Psoas muscle (tissue), 8 donors: ENCODE measurements at places on chromosomes 7 and 10. TPM values are rescaled to one million over a fixed set of nuclear protein-coding genes. Genes with fewer than 3 reads are reported as not detected.

The TSPAN12 gene
- total RNA-seq = 2.3 TPM

The CD36 gene
- 305 TPM for total RNA-seq

The TDRD1 gene
- total RNA-seq = 0.20 TPM

The CALHM3 gene
- not detected for total RNA-seq

The OR6V1 gene
- total RNA-seq = not detected

The FAM180A gene
- total RNA-seq = not detected

The ODAD2 gene
- total RNA-seq = 0.08 TPM

The NDUFA5 gene
- 139 TPM for total RNA-seq

The DLX5 gene
- not detected for total RNA-seq

The GCK gene
- not detected for total RNA-seq

The AKR1C3 gene
- 32.2 TPM for total RNA-seq

GRCh38 chr7:134547397-134548054, 1.4 kb upstream of the AKR1B15 start:
- no peaks in the 10 kb centered on the region for H3K27me3 ChIP-seq
- DNase-seq = peak; percentile 88
- peak overlapping the region; percentile 91 for H3K27ac ChIP-seq
- no peaks in the 10 kb centered on the region for H3K36me3 ChIP-seq

GRCh38 chr7:867001-867405, 9.4 kb upstream of the GET4 start:
- DNase-seq = peak; percentile 76
- peaks cover 89% of the 10 kb centered on the region for H3K36me3 ChIP-seq
- peak overlapping the region; percentile 74 for H3K27ac ChIP-seq
- peaks cover 15% of the 10 kb centered on the region for H3K4me1 ChIP-seq
- no peaks in the 10 kb centered on the region for H3K27me3 ChIP-seq

GRCh38 chr7:44222776-44223261, 22.0 kb downstream of the YKT6 start:
- peaks cover 1% of the 10 kb centered on the region for H3K27me3 ChIP-seq
- H3K27ac ChIP-seq = no peak overlapping the region
- no peaks in the 10 kb centered on the region for H3K36me3 ChIP-seq
- peak; percentile 9 for DNase-seq
- H3K4me3 ChIP-seq = no peak overlapping the region
- H3K4me1 ChIP-seq = peaks cover 11% of the 10 kb centered on the region

- no peak overlapping the region for H3K27ac ChIP-seq
- H3K4me3 ChIP-seq = no peak overlapping the region
- no peak for DNase-seq
- no peaks in the 10 kb centered on the region for H3K4me1 ChIP-seq
- H3K27me3 ChIP-seq = no peaks in the 10 kb centered on the region
Observed at GRCh38 chr10:80372675-80373074, 16.1 kb downstream of the DYDC2 start.

- H3K4me1 ChIP-seq = no peaks in the 10 kb centered on the region
- DNase-seq = no peak
- H3K36me3 ChIP-seq = no peaks in the 10 kb centered on the region
Observed at GRCh38 chr10:21424459-21424861, 101.0 kb downstream of the SKIDA1 start.

- no peak overlapping the region for H3K4me3 ChIP-seq
- DNase-seq = no peak
- H3K27me3 ChIP-seq = no peaks in the 10 kb centered on the region
- H3K4me1 ChIP-seq = peaks cover 18% of the 10 kb centered on the region
Observed at GRCh38 chr7:130377178-130377577, 3.1 kb upstream of the CPA1 start.

DNA sequence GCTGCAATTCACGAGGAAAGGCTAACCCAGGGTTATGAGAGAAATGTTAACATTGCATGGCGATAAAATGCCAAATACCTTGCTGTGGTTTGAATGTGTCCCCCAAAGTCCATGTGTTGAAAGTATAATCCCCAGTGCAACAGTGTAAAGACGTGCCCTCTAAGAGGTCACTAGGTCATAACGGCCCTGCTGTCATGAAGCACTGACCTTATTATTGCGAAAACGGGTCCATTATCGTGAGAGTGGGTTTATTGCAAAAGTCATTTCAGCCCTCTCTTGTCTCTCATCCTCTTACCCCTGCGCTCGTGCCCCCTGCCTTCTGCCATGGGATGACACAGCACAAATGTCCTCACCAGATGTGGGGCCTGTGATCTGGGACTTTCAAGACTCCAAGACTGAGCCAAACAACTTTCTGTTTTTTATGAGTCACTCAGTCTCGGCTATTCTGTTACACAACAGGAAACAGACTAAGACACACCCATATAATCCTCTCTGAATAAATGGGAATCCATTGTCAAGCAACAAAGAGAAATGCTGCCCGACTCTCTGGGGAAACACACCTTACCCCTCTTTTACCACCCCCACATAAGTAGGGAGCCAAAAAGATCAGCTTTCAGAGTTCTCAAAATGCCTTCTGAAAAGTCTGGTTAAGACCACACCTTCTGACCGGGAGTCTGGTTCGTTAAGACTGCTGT, 73.1 kb upstream of the UCN3 start:
- peak; percentile 76 for DNase-seq
- no peaks in the 10 kb centered on the region for H3K27me3 ChIP-seq
- H3K36me3 ChIP-seq = no peaks in the 10 kb centered on the region
- H3K4me3 ChIP-seq = peak overlapping the region; percentile 25

DNA sequence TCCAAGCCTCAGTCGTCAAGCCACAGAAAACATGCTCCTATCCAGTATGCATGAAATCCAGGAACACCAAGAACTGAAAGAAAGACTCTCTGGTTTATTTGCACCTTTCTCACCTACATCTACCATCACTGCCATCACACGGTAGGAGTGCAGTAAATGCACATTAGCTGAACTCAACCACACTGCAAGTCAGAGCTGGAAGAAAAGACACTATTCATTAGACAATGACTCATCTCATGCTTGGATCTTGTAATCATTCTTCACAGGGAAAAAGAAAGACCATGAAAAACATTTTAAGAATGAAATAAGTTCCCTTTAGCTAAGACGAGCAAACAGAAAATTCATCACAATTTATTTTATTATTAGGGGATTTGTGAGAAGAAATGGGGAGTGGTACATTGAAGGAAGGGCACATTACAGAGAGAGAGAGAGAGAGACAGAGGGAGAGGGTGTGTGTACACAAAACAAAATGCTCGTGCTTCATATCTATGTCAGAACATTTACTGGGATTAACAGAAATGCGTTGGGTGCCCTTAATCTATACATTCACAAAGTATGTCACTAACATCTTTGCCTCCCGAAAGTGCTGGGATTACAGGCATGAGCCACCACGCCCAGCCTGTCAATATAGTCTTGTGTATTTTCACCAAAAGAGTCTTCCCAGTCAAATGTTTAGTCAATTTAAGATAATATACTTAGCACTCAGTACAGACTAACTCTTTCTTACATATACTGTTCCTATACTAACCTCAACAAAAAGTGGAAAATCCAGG, 324.9 kb downstream of the PARD3 start:
- DNase-seq = no peak
- peaks cover 6% of the 10 kb centered on the region for H3K4me1 ChIP-seq
- no peaks in the 10 kb centered on the region for H3K27me3 ChIP-seq
- no peaks in the 10 kb centered on the region for H3K36me3 ChIP-seq
- H3K4me3 ChIP-seq = no peak overlapping the region

- no peaks in the 10 kb centered on the region for H3K36me3 ChIP-seq
Observed at GRCh38 chr7:45147858-45148652, 9.5 kb upstream of the RAMP3 start.

DNA sequence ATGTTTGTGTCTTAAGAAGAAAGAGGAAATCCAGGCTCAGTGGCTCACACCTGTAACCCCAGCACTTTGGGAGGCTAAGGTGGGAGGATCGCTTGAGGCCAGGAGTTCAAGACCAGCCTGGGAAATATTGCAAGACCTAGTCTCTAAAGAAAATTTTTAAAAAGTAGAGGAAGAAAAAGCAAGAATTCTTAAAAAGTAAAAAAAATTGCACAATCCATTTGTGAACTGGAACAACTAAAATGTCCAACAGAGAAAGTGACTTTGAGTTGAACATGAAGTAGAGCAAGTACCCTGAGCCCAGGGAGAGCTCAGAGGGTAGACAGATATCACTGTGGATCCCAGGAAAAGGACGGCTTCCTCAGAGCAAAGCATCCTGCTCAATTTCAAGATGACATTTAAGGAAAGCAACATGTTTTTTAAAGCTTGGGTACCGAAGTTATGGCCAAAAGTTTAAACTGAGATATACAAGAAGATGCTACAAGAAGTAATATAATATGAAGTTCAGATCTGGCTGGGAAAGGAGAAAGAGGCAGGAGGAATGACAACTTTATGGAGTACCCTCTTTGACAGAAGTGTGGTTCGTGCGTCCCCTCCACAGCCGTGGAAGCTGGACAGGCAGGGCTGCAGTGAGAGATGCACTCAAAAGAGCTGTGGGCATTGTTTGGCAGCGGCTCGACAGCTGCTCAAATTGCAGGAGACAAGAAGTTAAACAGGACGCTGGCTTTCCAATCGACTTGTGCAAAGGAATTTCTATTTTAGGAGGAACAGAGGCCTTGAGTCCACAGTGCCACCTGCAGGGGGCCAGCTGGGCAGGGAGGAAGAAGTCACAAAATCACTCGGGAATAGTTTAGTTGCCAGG, 201.3 kb downstream of the JCAD start:
- H3K4me3 ChIP-seq = peak overlapping the region; percentile 22
- no peaks in the 10 kb centered on the region for H3K36me3 ChIP-seq
- peak; percentile 86 for DNase-seq
- H3K4me1 ChIP-seq = peaks cover 50% of the 10 kb centered on the region
- no peaks in the 10 kb centered on the region for H3K27me3 ChIP-seq
- peak overlapping the region; percentile 84 for H3K27ac ChIP-seq

- H3K36me3 ChIP-seq = no peaks in the 10 kb centered on the region
- H3K4me3 ChIP-seq = no peak overlapping the region
- peaks cover 18% of the 10 kb centered on the region for H3K4me1 ChIP-seq
- no peak for DNase-seq
Observed at GRCh38 chr10:22621726-22622125, 92.7 kb downstream of the PIP4K2A start.

DNA sequence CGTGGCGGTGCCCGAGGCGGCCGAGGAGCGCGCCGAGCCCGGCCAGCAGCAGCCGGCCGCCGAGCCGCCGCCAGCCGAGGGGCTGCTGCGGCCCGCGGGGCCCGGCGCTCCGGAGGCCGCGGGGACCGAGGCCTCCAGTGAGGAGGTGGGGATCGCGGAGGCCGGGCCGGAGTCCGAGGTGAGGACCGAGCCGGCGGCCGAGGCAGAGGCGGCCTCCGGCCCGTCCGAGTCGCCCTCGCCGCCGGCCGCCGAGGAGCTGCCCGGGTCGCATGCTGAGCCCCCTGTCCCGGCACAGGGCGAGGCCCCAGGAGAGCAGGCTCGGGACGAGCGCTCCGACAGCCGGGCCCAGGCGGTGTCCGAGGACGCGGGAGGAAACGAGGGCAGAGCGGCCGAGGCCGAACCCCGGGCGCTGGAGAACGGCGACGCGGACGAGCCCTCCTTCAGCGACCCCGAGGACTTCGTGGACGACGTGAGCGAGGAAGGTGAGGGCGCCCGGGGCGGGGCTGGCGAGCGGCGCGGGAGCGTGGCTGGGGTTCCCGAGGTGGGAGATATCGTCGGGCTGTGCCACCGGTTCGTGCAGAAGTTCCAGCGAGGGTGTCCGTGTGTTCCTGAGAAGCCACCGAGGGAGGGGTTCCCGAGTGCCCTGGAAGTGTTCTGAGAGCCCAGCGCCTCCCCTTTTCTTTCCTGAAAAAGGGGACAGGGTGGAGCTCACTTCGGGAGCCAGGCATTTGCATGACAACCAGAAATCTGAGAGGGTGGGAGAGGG, 495 bp downstream of the EIF3B start:
- peak overlapping the region; percentile 98 for H3K4me3 ChIP-seq
- H3K27me3 ChIP-seq = no peaks in the 10 kb centered on the region
- H3K4me1 ChIP-seq = peaks cover 41% of the 10 kb centered on the region
- H3K36me3 ChIP-seq = peaks cover 36% of the 10 kb centered on the region
- peak; percentile 30 for DNase-seq
- H3K27ac ChIP-seq = peak overlapping the region; percentile 100

- H3K4me3 ChIP-seq = peak overlapping the region; percentile 35
- no peak for DNase-seq
- H3K27ac ChIP-seq = no peak overlapping the region
- H3K36me3 ChIP-seq = no peaks in the 10 kb centered on the region
Observed at GRCh38 chr7:143003393-143004051, 23.4 kb downstream of the OR9A2 start.

- H3K27me3 ChIP-seq = no peaks in the 10 kb centered on the region
- H3K4me3 ChIP-seq = no peak overlapping the region
- H3K4me1 ChIP-seq = no peaks in the 10 kb centered on the region
Observed at GRCh38 chr10:76681153-76681552, 956.5 kb downstream of the KCNMA1 start.

GRCh38 chr10:3812141-3812540, 27.1 kb upstream of the KLF6 start:
- no peaks in the 10 kb centered on the region for H3K36me3 ChIP-seq
- H3K27me3 ChIP-seq = no peaks in the 10 kb centered on the region
- no peak for DNase-seq
- peaks cover 38% of the 10 kb centered on the region for H3K4me1 ChIP-seq

- H3K4me3 ChIP-seq = peak overlapping the region; percentile 54
- H3K4me1 ChIP-seq = peaks cover 7% of the 10 kb centered on the region
- H3K27me3 ChIP-seq = peaks cover 4% of the 10 kb centered on the region
- no peak overlapping the region for H3K27ac ChIP-seq
- DNase-seq = no peak
- no peaks in the 10 kb centered on the region for H3K36me3 ChIP-seq
Observed at GRCh38 chr10:121597504-121598262, 561 bp downstream of the FGFR2 start.

DNA sequence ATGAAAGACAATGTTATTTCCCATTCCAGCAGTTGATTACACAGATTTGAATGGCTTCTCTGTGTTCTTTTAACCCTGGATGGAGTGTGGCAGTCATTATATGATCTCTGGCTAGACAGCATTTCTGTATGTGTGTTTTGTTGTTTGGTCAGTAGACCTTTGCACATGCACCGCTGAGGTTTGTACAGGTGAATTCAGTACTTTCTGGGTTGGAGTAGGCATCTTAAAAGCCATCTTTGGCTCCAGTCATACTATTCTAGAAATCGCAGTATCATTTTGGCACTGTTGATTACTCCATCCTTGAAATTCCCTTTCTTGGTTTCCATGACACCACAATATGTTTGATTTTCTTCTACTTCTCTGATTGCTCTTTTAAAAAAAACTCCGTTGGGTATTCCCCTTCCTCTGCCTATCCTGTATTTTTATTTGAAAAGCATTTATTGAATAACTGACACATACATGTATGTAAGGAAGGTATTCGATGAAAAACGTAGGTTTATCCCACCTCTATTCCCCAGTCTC, 29.9 kb downstream of the TAS2R41 start:
- no peak overlapping the region for H3K27ac ChIP-seq
- H3K4me1 ChIP-seq = no peaks in the 10 kb centered on the region
- no peak for DNase-seq
- H3K4me3 ChIP-seq = no peak overlapping the region

GRCh38 chr10:74598891-74599566, 227.4 kb upstream of the KAT6B start:
- no peaks in the 10 kb centered on the region for H3K4me1 ChIP-seq
- no peaks in the 10 kb centered on the region for H3K36me3 ChIP-seq
- DNase-seq = no peak
- peak overlapping the region; percentile 35 for H3K4me3 ChIP-seq
- H3K27me3 ChIP-seq = no peaks in the 10 kb centered on the region
